Vagina (tissue), 2 donors: ENCODE measurements at places on chromosomes 12 and 14.

GRCh38 chr12:6939191-6939540 lies 4.5 kb upstream of the RNU7-1 start:
- DNase-seq, result no peak

- DNase-seq, result no peak
Measured at GRCh38 chr14:33806905-33807304, 144.0 kb downstream of the EGLN3 start.

GRCh38 chr12:6840761-6841515 lies at the start of gene GNB3:
TSS of gene GNB3 (plus strand) at chr12:6840925. CDS start at chr12:6841288, 363 bp downstream.
- no peak for DNase-seq

GRCh38 chr14:101383737-101384338 lies 177.5 kb upstream of the DIO3 start:
- DNase-seq, result no peak

DNA sequence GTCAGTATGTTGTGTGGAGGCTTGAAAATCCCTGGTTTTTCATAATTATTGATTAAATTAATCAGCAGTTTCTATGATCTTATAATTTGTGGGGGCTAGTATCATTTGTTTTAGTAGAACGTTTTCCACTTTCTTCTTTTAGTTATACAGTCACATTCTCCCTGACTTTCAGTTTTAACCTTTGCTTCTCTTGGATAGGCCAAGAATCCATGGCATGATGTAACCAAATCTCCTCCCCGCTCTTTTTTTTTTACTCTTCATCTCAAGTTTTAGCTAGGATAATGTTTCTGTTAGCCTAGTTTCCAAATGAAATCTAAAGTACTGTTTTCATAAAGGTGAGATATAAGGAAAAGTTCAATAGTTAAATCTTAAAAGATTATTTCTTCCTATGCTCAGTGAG lies 106.5 kb downstream of the TMEM117 start:
- no peak for DNase-seq
